ENCODE measurements at places on chromosomes 4 and X.

DNA sequence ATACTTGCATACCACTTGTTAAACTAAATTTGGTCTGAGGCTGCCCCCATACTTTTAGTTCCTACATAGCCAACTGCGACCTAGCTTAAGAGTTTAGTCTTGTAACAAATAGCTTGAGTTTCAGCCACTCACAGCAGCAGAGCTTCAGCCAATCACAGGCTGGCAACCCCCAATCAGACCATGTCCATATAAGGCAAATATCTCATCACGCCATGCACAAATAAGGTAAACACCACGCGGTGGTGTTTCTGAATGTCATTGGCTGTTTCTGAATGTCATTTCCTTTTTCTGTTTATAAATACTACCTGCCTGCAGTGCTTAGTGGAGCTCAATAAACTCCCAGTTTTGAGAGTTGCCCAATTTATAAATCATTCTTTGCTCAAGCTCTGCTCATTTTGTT lies 143.1 kb upstream of the MAD2L1 start:
- no peak for DNase-seq

GRCh38 chr4:132269303-132269990 lies 879.6 kb upstream of the PCDH10 start:
- no peak for DNase-seq

DNA sequence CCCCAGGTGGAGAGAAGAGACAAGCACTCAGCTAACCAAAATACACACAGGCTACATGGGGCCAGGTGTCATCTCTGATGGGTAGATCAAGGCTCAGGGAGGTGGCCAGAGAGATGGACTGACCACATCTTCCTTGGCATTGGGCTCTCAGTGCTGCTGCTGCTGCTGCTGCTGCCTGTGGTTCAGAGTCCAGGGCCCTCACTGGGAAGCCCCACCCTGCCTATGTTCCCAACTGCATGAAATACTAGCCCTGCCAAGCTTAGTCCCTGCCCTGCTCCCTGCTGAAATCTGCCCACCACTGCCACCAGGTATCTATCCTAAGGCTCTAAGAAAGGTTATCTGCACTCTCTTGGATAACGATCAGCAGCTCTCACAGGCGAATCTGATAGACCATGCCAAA lies 118.7 kb downstream of the EFHC2 start:
- no peak for DNase-seq

DNA sequence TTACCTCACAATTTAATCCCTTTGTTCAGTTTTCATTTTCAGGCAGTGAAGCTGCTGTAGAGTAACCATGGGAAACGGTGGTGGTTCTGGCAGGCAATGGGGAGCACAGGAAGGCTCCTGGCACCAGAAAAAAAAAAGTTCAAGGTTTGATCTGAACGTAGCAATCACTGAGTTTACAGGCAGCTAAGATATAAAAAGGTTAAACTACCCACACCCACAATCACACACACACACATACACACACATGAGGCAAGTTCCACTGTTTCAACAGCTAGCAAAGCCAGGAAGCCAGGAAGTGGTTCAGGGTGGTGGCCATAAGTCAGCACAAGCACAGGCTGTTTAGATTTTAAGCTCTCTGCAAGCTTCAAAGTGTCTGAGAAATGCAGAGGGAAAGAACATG lies at the start of gene SULT1B1:
TSS of gene SULT1B1 (minus strand) at position 166 of the 400 bp plus-strand sequence. CDS start 5,403 bp downstream, outside the sequence.
- DNase-seq = no peak

DNA sequence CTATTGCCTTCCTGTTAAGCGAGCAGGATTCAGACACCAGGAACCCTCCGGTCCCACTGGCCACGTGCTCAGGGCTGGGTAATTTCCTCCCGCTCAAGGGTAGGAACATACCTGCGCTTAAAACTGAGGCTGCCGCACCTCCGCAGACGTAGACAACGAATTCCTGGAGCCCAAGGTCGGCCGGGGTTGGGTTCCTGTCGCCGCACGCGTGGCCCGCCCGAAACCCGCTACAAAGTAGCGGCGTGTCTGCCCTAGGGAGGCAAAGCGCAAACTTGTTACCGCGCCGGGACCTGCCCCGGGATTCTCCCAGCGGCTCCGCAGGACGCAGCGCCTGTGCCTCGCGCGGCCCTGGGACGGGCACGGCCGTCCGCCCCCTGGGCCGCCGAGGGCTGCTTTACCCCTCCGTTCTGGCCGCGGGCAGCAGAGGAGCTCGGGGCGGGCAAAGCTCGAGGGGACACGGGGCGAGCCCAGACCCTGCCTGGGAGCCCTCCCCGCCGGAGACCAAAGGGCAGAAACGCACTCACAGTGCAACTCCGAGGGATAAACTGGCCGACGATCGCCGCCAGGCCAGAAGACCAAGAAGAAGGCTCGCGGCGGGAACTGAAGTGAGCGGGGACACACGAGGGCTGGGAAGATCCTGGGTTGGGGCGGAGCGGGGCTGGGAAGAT lies at the start of gene ERVMER34-1:
TSS of gene ERVMER34-1 (minus strand) at position 607 of the 668 bp plus-strand sequence. CDS start 5,905 bp downstream, outside the sequence.
- no peak for DNase-seq

GRCh38 chr4:158912390-158912789 lies 143.6 kb downstream of the FNIP2 start:
- DNase-seq = no peak

DNA sequence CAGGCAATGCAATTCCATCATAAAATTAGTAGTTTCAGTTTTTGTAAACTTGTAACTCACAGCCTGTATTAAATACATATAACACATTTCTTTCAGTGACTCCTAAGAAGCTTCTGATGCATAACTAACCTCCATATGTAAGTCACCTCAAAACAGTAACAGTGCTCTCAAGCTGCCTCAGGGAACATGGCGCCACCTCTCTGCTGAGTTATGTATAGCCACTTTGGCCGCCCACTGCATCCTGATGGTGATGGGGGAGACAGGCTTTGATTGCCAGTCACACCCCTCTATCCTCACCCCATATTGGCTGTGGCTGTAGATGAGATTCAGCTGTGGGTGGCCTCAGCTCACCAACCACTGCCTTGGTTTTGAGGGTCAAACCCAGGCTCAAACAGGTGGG lies 54.3 kb downstream of the LRBA start:
- no peak for DNase-seq

DNA sequence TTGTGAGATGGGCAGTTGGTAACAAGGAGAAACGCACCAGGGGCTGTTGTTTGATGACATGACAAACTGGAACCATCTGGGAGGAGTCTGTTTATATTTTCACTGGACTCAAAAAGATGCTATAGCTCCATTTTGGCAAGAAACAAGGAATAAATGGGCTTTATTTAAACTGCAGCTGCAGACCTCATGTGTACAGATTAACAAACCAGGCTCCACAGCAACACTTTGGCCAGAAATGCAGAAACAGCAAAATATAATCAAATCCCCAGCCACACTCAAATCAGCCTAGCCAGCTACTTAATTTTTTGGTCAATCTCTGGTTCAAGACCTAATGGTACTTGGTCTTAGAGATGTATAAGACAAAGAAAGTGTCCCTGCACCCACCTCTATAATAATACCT lies 52.7 kb downstream of the ASB9 start:
- no peak for DNase-seq

GRCh38 chrX:40004246-40004535 lies 93.6 kb downstream of the BCOR start:
- no peak for DNase-seq

DNA sequence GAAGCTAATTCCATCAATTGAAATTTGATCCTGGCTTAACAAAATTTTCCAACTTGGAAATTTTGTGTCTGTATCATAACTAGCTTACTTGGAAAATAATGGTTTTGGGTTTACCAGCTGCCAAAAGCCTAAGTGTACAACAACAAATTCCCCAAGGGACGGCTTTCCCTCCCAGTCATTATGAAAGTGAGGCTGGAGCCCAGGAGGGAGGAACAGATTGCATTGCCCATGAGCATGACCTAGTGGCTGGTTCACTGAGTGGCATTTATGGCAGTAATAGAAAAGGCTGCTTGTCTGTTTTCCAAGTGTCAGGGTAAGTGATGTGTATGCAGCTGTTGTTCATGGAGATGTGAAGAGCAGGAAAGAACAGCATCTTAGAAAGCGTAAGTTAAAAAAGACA lies 70.8 kb upstream of the HHIP start:
- DNase-seq = no peak

DNA sequence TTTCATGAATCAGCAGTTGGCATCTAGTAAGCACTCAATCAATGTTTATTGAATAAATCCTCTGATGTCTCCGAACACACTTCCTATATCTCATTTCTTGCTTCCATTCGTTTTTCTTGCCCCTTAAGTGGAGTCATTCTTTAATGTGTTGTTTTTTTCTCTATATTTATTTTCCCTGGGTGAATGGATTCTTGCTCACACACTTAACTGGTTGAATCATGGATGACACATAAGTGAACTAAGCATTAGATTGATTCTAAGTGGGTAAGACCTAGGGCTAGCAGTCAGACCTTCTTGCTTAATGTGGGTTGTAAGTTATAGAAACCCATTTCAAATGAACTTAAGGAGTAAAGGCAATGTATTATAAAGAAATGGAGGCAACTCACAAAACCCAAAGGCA lies 111.1 kb downstream of the RTL3 start:
- no peak for DNase-seq

DNA sequence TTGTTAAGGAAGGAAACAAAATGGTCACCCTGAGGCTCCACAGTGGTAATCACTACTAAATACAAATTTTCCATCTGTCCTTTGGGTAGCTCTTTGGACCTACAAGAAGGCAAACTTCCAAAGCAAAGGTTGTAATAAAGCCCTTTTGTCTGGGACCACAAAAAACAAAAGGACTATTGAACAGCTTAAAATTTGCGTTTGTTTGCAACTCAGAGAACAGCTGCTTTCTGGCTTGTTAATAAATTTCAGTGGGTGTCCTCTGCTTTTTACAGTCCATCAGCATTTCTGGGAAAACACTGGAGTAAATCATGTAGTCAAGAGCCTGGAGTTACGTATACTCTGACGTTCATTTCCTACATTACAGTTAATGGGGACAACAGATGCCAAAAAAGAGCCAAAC lies 439.7 kb upstream of the DIAPH2 start:
- DNase-seq = no peak
